Stimulated activated CD4-positive, alpha-beta T cell treated with anti-CD3 and anti-CD28 coated beads, Interleukin-2, amount 100 ng/mL, for 24 hours (primary cell): ENCODE measurements at places on chromosomes 4 and X.

DNA sequence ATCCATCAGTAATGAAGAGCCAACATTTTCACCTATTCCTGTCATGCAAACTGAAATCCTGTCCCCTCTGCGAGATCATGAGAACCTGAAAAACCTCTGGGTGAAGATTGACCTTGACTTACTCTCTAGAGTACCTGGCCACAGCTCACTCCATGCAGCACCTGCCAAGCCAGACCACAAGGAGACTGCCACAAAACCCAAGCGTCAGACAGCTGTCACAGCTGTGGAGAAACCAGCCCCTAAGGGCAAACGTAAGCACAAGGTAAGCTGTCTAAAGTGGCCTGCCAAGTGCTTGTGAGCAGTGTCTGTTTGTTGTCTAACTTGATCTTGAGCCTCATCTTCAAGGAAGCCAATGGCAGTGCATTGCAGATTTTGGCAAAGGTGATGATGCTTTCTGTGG is 455.9 kb downstream of the AFF2 start:
- no peak for DNase-seq

GRCh38 chrX:78514852-78515251 is 144.3 kb downstream of the RTL3 start:
- no peak for DNase-seq

DNA sequence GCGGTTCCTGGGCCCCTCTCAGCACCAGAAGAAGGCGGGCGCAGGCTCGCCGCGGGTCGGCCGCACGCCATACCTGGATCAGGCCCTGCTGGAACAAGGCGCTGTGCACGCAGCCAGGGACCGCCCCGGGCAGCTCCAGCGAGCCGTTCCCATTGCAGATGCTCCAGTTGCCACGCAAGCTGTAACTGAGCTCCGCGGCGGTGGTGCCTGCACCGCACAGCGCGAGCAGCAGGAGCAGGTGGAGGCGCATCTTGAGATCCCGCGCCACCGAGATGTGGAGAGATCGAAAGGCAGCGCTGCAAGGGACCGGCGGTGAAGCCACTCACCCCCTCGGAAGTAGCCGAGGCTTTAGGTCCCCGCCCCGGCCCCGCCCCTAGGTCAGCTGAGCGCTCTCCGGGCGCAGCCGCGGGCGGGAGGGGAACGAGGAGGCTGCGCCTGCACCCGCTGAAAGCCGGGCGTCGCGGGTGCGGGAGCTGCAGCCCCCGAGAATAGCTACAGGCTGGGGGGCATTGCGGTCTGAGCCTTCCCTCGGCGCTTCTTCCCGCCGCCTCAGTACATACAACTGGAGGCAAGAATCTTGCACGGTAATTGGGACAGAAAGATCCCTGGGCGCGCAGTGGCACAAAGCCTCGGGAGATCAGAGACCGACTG is at the start of gene MANBA:
Gene MANBA, minus strand, starts transcription at position 324 of the 651 bp plus-strand sequence. Its CDS starts 74 bp downstream, at position 250.
- DNase-seq = peak; percentile 88

DNA sequence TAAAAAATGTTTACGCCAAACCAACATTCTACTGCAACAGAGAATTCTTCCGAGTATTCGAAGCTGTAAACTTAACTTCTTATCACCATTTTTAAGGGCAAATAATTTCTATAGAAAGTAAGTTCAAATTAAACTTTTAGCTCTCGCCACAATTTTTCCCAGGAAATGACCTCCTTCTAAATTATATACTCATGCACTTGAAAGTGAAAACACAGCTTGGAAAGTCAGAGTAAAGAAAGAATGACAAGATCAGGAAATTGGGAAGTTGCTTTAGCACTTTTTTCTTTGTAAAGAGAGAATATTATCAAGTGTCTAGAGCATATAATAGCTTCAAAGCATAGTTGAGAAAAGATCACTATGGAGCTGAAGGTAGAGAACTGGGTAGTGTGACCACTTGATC is 1.2 kb downstream of the CYBB start:
- DNase-seq = no peak

DNA sequence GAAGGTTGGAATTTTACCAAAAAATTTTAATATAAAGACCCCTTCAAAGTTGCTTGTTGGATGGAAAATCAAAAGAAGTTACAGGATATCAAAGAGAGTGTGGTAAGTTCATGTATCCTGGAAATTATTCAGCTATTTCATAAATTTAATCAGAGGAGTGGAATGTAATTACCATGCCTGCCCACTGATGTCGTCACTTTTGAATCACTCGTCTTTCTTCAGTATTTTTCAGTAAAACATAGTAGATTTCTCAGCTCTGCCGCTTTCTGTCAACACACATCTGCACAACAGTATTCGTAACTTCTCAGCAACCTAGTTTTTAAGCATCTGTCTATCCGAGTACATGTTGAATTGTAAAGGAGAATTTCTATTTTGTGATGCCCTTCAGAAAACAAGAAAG is 2163.0 kb upstream of the AGA start:
- no peak for DNase-seq

GRCh38 chr4:75892508-75892907 is 9.7 kb downstream of the PPEF2 start:
- no peak for DNase-seq

DNA sequence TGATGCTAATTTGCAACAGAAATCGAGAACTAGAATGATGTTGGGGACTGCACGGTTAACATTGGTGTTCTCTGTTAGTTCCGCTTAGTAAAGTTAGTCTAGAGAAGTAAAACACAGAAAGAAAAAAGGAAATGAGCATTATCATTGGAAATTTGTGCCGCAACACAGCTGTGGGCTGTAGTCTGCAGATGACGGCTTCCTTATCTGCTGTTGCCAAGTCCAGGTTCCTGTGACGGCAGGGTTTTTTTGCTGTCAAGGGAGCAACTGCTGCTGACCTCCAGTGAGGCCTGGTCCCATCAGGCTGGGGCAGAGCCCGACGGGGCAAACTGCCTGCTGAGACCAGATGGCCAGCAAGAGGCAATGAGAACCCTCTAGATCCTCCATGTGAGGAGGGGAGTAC is 38.9 kb upstream of the PHEX start:
- DNase-seq = no peak

- no peak for DNase-seq
These were observed 116.7 kb downstream of the CDKL5 start for GRCh38 chrX:18542131-18542530.

DNA sequence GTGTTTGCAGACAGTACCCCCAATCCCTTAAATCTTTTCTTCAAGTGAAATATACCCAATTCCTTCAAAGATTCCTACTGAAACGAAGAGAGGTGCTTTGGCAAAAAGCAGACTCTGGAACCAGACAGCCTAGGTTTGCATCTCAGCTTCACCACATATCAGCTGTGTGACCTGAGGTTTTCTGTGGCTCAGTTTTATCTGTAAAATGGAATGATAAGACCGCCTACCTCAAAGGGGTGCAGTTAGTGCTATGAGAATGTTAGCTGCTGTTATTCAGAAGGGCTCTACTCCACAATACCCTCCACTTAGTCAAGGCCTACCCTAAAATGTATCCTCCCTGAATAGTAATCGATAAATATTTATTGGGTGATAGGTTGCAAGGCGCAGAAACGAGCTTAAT is 664 bp downstream of the PIR start:
- DNase-seq = no peak

GRCh38 chrX:113058634-113059033 is 218.0 kb upstream of the AMOT start:
- DNase-seq = no peak

DNA sequence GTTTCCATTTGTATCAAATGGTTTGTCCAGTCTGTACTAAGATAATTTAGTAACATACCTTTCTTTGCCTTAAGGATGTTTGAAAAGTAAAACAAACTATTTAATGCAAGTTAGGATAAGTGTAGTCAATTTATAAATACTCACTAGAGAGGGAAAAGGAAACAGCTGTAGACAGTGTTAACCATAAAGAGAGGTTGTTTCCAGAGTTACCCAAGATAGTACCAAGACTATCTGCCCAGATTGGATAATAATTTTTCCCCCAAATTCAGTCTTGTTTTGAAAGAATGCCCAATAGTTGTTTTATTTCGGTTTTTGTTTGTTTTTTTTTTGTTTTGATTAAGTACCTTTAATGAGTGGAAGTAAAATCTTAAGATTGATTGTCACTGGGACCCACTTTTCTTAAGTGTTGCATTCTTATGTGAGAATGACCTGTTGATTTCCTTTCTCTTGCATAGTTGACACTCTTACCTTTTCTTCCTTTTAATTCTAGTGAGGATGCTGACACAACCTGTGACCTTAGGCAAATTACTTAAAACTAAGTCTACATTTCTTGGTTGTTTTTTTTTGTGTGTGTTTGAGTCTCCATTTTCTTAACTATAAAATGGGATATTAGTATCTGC is 12.8 kb downstream of the AFF1 start:
- no peak for DNase-seq
